ENCODE measurements at places on chromosomes 7 and 10.
A peak's percentile ranks its signal among the peaks of the same experiment; 100 is the strongest.

GRCh38 chr10:79152423-79152817, 83.7 kb downstream of the ZMIZ1 start:
- DNase-seq, result no peak

DNA sequence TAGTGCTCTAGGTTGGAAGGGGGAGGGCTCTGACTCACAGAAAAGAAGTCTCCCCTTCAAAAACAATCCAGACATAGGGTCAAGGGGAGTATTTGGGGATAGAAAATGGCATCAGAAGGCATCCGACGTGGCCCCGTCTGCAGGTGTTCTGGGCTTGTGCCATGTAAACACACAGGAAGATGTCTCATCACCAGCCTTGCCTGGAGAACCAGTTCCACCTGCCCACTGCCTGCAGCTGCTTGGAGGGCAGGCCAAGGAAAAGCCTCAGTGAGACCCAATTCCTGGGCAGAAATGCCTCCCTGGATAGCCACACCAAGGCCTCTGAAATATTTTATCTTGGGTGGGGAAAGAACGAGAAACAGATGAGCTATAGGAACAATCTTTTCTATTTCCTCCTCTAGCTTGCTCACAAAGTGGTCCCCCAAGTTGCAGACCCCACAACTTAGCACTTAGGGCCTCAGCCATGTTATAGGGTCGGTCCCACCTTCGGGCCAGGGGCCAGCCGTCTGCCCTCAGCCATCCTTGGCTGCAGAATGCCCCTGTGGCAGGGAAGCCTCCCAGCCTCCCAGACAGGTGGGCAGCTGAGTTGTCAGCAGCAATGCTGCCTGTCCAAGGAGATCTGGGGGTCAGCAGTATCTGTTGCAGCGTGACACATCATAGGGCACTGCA, 54.3 kb upstream of the ECHDC3 start:
- no peak for DNase-seq

- DNase-seq, result no peak
Observed at GRCh38 chr7:117248829-117249228, 74.0 kb downstream of the WNT2 start.

GRCh38 chr10:30114401-30114800, 55.0 kb upstream of the JCAD start:
- DNase-seq, result no peak

- no peak for DNase-seq
Observed at GRCh38 chr7:140342727-140343514, 55.4 kb downstream of the SLC37A3 start.

- DNase-seq, result no peak
Observed at GRCh38 chr7:37336259-37336658, 112.4 kb downstream of the ELMO1 start.

DNA sequence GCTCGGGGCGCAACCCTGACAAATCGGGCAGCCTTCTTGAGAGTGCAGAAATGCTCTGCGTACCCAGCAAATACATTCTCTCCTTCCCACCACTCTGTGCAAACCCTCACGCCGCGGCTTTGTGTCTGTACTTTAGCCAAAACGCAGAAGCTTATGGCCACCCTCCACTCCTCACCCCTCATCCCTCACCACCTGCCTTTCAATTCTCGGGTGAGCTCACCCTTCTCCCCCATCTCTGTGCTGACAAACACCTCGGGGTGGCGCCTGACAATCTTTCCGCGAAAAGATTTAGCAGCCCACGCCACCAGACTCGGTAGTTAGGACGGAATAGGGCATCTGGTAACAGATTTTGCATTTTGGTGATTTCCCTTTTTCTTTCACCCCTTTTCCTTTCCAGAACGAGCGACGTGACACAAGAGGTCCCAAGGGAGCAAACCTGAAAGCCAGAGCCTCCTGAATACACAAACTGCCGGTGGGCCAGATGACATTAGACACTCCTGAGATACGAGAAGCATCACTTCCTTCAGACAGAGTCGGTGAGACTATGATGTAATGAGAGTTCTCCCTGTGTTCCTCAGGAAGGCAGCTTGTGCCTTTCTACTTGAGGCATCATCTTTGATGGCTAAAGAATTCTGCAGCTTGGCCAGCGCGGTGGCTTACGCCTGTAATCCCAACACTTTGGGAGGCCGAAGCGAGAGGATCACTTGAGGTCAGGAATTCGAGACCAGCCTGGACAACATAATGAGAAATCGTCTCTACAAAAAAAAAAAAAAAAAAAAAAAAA, 671 bp upstream of the ATAD1 start:
- DNase-seq, result peak; percentile 23

- no peak for DNase-seq
Observed at GRCh38 chr10:124353091-124353815, 65.5 kb downstream of the OAT start.

- no peak for DNase-seq
Observed at GRCh38 chr10:107371801-107372200, 207.3 kb upstream of the SORCS1 start.

DNA sequence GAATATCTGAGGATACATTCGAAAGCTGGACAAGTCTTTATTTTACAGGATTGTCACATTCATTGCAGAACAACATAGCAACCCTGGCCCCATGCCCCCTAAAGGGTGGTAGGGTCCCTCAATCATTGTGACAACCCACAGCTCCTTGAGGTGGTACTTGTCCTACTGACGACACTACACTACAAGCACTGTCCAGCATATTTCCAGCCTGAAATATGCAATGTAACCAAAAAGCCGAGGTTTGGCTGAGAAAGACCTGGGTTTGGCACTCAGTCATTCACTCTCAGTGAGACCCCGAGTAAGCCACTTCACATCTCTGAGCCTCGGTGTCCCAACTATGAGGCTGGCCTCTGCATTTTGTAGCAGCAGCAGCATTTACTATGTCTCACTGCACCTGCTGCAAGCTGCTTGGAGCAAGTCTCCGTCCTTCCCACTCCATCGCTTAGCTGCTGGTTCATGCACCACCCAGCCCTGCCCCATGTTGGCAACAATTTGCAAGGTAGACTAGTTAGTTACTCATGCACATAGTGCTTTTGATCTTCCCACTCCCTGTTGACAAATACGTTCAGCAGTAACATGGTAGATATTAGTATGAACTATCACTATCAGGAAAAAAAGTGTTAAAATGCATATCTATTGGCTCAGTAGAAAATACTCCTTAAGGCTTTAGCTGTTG, 43.6 kb upstream of the TNPO3 start:
- no peak for DNase-seq

GRCh38 chr10:42952931-42953683, 123.8 kb upstream of the RET start:
- DNase-seq, result no peak

DNA sequence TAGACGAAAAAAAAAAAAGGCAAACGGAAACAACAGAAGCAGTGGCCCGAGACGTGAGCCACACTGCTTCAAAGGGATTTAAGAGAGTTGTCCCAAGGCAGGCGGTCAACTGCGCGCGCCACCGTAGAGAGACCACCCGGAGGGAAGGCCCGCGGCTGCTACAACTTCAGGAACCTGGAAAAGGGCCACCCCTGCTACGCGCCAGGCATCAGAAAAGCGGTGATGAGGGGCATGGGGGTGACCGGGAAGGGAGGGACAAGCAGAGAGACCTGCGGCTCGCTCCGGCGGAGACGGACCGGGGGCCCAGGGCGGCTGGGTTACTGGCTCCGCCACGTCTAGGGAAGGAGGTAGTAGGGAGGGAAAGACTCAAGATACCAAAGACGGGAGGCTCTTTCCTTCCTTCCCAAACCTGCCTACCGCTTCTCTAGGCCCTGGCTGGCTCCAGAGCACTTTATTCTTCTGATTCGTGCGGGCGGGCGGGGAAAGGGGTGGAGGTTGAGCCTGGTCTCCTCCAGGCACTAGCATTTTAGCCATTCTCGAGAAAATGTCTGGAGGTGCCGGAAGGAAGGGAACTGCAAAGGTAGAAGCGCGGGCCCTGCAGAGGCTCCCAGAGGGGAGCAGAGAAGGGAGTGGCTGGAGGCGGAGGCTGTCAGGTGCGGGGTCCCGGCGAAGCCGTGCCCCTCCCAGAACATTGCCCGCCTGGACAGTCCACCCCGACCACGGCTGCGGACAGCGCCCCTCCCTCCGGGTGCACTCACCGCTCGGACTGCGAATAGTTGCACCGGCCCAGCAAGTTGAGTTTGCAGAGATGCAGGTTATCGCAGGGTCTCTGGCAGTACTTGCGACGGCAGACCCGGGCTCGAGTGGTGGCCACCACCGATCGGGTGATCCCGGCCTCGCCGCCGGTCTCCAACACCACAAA, 993 bp downstream of the ZC3HAV1 start:
- no peak for DNase-seq

DNA sequence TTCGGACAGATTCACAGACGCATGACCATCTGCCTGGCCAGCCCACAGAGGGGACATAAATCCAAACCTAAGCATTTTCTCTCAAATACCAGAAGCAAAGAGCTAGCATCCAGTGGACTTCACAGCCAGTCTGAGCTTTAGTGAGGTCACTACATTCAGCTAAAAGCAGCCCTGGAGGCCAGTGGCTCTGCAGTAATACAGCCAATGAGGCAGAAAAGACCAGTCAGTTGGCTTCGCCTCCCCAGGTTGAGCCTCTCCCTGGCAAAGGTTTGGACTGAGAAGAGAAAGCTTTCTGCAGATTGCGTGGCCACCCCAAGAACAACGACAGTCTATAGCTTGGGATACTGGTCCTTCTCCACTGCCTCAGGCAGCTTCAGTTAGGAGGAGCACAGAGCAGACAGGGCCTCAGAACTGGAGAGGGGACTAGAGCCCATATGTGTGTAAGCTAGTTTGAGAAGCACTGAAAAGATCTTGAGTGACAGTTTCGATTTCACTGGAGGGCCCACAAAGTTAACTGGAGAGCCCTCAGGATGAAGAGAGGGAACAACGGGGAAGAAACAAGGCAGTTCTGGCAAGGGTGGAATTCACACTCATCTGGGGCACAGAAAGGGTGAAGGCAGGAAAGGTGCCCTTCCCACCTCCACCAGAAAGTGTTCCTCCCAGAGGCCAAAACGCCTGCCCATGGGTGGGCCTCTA, 3.8 kb downstream of the WDR91 start:
- DNase-seq, result no peak

GRCh38 chr7:767941-768731, 41.1 kb upstream of the PRKAR1B start:
- peak; percentile 10 for DNase-seq

- no peak for DNase-seq
Observed at GRCh38 chr10:44260286-44260928, 124.5 kb downstream of the CXCL12 start.

- DNase-seq, result no peak
Observed at GRCh38 chr10:82564353-82565196, 689.6 kb downstream of the NRG3 start.

DNA sequence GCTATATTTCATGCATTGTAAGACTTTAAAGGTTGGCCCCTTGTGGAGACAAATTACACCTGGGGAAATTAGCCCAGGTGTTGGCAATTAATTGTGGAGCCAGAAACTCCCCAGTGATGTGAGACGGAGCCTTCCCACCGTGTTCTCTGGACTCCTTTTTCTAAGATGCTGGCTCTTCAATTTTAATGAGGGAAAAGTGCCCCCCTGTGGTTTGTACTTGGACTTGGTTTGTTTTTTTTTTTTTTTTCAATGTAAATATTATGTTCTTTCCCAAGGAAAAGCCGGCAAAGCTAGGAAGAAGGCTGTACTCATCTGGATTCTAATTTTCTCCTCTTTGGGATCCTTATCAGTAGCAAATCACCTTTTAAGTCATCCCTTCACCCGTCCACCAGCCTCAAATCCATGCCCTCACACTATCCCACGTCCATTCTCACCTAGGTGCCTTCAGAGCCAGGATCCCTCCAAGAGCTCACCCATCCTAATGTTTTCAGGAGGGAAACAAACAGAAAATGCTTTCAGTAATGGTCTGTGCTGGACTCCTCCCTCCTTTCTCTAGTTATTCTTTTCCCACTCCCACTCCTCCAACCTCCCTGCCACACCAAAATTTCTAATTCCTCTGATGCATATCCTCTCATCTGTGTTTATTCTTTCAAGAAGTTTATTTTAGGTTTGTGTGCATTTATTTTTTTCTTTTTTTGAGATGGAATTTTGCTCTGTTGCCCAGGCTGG, 20.4 kb upstream of the ST8SIA6 start:
- no peak for DNase-seq

DNA sequence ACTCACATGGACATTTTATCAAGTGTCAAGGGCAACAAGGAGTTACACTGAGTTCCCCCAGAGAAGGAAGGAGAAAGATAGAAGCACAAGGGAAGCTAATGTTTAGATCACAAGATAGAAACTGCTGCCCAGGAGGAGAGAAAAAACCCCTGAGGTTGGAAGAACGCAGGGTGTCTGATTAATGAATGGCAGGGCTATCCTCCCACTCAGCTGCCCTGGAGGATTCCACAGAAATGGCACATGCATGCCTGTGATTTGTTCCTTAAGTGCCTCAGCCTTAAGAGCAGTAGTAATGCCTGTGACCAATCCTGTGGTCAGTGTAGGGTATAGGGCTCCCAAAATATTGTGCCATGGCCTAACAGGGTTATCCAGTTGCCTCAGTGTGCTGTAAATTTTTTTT, 20.2 kb downstream of the DNAJB9 start:
- no peak for DNase-seq

DNA sequence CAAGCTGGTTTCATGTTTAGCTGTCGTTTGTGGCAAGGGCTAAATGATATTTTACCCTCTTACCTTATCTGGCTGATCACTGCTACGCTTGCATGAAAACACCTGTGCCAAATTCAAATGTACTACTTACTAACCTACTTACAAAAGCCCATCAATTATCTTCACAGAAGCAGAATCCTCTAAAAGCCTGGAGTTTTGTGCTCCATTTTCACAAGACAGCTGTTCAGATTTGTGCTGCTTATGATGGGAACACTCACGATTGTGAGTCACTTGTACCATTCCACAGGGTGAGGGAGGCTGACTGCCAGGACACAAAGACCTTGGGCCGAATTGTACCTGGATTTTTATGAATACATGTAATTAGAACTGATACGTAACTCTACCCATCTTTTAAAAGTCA, 245.0 kb upstream of the NPY start:
- no peak for DNase-seq

GRCh38 chr10:98285416-98285815, 17.4 kb upstream of the LOXL4 start:
- DNase-seq, result no peak

DNA sequence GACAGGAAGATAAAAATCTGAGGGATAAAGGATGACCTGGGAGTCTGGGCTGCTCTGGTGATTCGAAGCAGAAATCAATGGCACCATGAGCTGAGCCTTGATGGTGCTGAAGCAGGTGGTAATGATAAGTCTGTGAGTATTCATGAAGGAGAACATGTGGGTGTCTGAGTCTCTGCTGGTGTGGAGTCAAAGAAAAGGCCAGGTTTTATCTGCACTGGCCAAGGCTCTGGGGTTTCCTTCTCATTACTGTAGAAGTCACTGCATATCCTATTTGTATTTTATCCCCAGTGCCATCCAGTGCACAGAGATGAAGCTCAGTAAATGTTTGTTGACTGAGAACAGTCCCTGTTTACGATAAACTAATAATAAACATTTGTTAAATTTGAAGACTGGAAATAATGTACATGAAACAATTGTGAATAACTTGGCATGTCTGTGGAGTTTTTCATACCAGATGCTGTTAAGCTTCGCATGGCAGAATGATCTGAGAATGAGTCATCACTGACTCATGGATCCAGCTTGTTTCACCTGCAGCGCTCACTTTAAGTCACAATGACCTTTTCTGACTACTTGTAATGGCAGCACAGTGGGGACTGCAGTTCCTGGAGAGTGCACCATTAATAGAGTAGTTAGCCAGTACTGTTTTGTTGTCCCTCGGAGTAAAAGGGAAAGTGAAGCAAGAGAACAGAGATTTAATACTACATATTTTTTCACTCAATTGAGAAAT, 538.5 kb downstream of the HTR7 start:
- no peak for DNase-seq
